ENCODE measurements at places on chromosomes 4 and X.

- peak; percentile 41 for DNase-seq
Observed at GRCh38 chr4:111228874-111229273, 606.0 kb upstream of the PITX2 start.

DNA sequence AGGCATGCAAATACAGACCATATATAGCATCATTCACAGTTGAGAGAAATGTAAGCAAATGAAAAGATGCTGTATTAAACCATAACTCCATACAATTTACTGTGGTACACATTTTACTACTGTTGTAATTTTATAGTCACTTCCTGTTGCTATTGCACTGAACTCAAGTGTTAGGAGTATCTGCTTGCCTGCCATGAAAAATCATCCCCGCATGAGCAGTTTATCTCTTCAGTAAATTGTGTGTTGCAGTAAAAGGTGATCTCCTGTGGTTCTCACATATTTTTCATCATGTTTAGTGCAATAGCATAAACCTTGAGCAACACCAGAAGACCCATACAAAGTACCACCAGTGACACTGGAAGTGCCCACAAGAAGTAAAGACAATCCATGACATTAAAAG is 1153.4 kb downstream of the FAT4 start:
- DNase-seq, result no peak

DNA sequence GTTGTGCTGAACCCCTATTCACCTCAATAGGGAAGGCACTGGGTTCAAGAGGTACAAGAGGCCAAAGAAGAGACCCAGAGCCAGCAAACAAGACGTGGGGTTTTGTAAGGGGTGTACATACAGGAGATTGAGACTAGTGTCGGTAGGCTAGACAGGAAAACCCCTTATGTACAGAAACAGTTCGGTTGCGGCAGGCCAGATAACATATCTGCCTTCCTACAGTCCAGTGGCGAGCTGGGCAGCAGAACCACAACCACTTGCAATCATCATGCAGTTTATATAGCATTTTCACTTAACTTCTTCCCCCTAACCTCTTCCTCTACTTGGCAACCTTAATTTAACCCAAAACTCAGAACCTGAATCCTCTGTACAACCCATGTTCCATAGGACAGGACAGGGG is 422.2 kb downstream of the PDHA2 start:
- no peak for DNase-seq

DNA sequence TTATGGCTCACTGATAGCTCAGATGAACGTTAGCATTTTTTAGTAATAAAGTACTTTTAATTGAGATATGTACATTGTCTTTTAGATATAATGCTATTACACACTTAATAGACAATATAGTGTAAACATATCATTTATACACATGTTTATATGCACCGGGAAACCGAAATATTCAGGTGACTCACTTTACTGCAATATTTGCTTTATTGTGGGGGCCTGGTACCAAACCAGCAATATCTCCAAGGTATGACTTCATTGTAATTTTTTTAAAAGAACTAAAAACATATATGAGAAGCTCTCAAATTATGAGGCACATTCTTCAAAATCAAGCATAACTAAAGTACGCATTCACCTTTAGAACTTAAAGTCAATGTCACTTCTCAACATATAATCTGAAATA is 231.2 kb upstream of the SLC7A11 start:
- DNase-seq, result no peak

- no peak for DNase-seq
Observed at GRCh38 chrX:24268786-24269185, 45.1 kb downstream of the SUPT20HL2 start.

DNA sequence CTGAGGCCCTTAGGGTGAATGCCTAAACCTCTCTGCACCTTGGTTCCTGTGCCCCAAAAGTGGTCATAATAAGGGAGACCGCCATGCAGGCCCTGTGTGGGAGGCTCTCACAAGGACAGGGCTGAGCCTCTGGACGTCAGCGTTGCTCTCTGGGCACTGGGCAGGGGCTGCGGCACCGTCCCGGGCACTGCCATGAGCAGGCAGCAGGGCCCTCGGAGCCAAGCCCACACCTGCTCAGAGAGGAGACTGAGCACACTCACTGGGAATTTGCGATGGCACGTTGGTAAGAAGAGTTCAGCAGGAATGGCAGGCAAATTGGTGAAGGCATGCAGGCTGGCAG is 123.4 kb downstream of the HMX1 start:
- DNase-seq, result no peak

GRCh38 chr4:10024303-10024702 is 3.0 kb upstream of the SLC2A9 start:
- no peak for DNase-seq

GRCh38 chr4:89316931-89317366 is 9.3 kb upstream of the GPRIN3 start:
- peak; percentile 26 for DNase-seq

- DNase-seq, result no peak
Observed at GRCh38 chr4:71444395-71444794, 105.6 kb downstream of the SLC4A4 start.

DNA sequence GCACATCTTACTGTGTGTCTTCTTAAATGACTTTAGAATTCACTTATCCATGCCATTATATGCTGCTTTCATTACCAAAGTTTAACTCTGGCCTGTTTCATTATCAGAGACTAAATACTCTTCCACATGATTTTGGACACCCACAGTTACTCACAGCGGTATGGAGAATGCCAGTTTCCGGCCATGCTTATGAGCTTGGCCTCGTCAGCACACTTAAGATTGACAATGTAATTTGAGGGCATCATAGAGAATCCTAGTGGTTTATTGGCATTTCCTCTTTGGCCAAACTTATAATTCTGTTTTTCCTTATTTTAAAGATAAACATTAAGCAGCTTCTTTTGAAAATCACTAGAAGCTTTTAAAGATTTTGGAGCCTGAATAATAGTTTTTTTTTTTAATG is 104.5 kb downstream of the IRF2 start:
- DNase-seq, result no peak

- no peak for DNase-seq
Observed at GRCh38 chr4:183599690-183600089, 59.3 kb downstream of the RWDD4 start.

GRCh38 chr4:59374416-59374815 is 1825.7 kb upstream of the ADGRL3 start:
- DNase-seq, result no peak

GRCh38 chr4:8156617-8157016 is 2.0 kb downstream of the ABLIM2 start:
- DNase-seq, result no peak

- peak; percentile 55 for DNase-seq
Observed at GRCh38 chr4:69731847-69732246, 28.6 kb downstream of the SULT1B1 start.

DNA sequence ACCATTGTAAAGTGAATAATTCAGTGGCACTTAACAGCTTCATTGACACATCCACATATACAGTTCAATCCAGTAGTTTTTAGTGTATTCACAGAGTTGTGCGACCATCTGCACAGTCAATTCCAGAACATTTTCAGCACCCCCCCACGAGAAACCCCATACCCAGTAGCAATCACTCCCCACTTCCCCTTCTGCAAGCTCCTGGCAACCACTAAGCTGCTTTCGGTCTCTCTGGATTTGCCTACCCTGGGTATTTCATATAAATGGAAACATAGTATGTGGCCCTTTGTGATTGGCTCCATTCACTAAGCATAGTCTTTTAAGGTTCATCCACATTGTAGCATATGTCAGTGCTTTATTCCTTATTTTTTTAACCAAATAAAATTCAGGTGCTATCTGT is 10.0 kb downstream of the MSL3 start:
- no peak for DNase-seq

GRCh38 chr4:114284629-114285028 is 305.2 kb upstream of the ARSJ start:
- DNase-seq, result no peak

DNA sequence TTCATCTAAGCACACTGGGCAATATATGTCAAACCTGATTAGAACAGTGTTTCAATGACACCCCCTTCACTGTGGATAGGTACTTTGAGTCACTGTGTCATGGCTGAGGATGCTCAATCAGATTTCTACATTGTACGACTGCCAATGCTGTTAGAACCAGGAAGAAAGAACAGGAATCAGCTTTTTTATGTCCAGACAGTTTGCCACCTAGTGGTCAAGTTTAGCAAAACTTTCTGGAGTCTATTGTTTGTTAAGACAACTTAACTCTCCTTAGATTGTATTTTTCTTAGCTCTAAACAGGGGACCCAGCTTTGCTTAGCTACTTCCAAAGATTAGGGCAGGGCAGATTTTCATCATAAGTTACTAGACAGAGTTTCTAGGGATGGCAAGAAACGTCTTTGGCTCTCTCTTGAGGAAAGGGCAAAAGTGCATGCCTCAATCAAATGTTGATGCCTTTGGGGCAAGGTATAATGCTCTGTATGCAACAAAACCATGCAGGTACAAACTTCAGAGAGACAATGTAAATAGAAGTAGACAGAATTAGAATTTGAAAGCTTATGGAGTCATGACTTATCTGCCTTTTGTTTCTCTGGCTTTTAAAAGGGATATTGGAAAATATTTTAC is 40.5 kb upstream of the BMP3 start:
- peak; percentile 86 for DNase-seq

GRCh38 chr4:109578846-109579245 is 18.8 kb downstream of the MCUB start:
- no peak for DNase-seq
